ENCODE measurements at places on chromosomes 1 and 21.

- no peak for DNase-seq
Observed at GRCh38 chr1:60599574-60599973, 482.8 kb upstream of the NFIA start.

DNA sequence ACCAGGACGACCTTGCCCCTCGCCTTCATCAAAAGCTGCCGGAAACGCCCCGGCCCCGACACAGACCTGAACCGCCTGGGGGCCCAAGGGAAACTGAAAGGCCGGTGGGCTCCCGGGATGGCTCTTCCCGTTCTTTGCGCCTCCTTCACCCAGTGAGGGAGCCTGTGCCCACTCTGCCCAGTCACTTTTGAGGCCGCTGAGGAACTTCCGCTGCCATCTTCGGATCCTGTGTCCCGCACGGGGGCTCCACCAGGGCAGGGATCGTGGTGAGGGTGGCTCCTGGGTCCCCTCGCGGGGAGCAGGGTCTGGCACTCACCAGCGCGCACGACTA is 104.0 kb downstream of the PPIAL4G start:
- no peak for DNase-seq

DNA sequence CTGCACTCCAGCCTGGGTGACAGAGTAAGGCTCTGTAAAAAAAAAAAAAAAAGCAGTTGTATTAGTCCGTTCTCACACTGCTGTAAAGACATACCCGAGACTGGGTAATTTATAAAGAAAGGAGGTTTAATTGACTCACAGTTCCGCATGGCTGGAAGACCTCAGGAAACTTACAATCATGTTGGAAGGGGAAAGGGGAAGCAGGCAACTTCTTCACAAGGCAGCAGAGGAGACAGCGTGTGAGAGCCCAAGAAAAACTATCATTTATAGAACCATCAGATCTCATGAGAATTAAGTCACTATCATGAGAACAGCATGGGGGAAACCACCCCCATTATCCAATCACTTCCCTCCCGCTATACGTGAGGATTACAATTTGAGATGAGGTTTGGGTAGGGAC is 151.7 kb upstream of the NR5A2 start:
- no peak for DNase-seq

- DNase-seq: no peak
Observed at GRCh38 chr1:56715156-56715555, 70.0 kb downstream of the PRKAA2 start.

GRCh38 chr1:177480741-177481305 is 310.1 kb downstream of the BRINP2 start:
- DNase-seq: no peak
